ENCODE measurements at places on chromosomes 16 and 17.

DNA sequence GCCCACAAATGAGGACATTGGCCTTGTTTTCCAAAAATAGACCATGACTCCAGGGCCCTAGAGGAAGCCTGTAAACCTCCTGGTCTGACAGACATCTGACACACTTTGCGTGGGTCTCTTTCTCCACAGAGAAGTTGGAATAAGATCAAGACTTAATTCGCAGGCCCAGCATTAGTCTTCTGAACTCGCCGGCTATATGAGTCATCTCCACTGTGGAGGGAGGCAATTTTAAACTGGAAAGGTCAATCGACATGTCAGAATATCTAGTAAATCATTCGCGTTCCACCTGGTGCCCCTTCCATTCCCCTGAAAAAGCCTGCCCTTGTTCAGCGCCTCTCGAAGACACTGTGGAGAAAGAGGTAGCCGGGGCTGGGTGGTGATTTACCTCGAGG is 140.1 kb downstream of the CLEC16A start:
- no peak for DNase-seq

- DNase-seq, result no peak
Measured at GRCh38 chr16:62038225-62038624, 2.0 kb upstream of the CDH8 start.

GRCh38 chr16:19085679-19086200 is 18.3 kb downstream of the COQ7 start:
- DNase-seq, result peak; percentile 85

DNA sequence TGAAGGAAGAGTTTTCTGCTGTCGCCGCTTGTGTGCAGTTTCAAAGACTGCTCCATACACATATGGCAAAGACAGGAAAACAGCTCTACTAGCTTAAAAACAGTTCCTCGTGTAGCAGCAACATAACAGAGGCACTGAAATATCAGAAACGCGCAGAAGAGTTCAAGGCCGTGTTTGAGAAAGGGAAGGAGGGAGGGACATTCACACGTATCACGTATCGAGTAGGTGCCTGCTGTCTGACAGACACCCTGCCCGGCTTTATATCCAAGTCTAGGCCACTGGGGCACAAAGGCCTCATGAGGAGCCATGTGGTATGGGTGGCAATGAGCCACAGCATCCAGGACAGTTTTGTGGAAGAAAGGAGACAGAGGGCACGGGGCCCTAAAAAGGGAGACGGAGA is 50.3 kb downstream of the PLXDC1 start:
- no peak for DNase-seq

DNA sequence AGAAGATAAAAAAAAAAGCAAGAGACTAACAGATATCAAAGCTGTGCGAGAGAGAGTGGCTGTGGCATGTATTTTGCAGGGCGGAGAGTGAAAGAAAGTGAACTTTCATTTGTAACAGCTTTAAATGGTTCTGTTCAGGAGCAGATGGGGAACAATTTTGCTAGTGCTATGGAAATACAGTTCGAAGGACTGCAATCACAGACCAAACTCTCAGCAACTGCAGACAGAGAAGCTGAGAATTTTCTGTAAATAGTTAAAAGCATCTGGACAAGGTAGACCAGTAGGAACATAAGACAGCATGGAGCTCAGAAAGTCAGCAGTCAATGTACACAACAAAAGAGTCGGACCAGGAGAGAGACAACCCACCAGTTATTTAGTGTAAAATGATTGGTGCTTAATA is 62.3 kb downstream of the TBX4 start:
- DNase-seq, result no peak

DNA sequence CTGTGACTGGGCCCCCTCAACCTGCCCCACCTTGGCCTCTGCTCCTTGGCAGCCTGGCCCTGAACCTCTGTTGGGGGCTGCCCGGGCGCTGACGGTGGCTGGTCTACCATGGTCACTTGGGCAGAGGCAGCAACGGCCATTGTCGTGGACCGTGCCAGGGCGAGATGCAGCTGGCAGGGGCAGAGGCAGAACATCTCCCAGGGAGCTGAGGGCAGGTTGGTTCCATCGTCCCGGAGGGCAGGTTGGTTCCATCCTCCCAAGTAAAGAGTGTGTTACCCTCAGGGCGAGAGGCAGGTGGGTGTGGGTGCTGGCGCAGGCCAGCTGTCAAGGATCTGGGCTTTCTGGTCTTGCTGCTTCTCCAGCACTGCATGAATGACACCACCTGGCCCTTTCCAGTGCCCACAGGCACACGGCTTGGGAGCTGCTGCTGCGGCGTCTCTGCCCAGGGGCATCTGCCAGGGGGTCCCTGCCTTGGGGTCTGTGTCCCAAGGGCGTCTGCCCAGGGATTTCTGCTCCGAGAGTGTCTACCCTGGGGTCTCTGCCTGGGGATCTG is 12.0 kb downstream of the ACSF3 start:
- no peak for DNase-seq

DNA sequence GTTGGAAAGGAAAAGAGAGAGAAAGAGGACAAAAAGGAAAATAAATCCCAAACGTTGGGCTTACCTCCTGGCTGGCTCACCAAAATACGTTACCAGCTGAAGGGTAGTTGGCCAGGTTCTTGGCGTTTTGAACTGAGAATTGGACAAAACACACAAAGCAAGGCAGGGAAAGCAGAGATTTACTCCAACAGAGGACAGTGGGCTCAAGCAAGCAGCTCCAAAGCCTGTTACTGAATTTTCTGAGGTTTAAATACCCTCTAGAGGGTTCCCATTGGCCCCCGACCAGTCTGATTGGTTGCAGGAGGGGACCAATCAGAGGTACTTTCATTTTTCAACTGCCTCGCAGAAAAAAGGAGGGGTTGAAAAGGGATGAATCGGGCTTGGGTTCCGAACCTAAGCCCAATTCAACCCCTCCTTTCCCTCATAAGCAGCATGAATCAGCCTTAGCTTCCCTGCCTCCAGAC is 55.6 kb upstream of the ALOX12 start:
- DNase-seq, result no peak

- DNase-seq, result no peak
Measured at GRCh38 chr16:5228369-5228768, 130.8 kb upstream of the EEF2KMT start.

DNA sequence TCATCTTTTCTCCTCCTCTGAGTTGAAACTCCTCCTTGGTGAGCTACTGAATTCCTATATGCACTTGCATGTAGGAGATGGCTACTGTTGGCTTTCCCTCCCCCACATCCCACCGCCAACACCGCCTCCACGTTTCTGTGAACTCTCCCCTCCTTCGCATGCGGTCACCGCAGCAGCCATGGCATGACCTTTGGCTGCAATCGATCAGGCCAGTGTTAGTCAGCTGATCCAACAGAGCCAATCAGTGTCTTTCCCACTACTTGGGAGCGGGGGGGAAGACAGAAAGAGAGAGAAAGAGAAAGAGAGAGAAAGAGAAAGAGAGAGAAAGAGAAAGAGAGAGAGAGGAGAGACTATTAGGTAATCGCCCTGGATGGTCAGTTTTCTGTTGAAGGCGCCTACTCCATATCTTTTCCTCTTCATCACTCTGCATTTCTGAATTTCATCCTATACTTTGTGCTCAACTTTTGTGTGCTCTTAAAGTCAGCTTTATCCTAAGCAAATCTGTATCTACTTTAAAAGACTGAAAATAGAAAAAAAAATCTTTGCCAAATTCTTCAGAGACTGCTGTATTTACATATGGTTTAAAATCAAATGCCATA is 22.7 kb downstream of the ASGR1 start:
- DNase-seq, result no peak

DNA sequence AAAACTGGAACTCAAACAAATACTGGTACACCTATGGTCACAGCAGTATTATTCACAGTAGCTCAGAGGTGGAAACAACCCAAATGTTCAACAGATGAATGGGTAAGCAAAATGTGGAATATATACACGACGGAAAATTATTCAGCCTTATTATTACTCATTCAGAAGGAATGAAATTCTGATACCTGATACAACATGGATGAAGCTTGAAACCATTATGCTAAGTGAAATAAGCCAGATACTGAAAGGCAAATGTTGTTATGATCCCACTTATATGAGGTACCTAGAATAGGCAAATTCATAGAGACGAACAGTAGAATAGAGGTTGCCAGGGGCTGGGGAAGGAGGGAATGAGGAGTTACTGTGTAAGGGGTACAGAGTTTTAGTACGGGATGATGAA is 27.1 kb upstream of the MYLK3 start:
- DNase-seq, result no peak

DNA sequence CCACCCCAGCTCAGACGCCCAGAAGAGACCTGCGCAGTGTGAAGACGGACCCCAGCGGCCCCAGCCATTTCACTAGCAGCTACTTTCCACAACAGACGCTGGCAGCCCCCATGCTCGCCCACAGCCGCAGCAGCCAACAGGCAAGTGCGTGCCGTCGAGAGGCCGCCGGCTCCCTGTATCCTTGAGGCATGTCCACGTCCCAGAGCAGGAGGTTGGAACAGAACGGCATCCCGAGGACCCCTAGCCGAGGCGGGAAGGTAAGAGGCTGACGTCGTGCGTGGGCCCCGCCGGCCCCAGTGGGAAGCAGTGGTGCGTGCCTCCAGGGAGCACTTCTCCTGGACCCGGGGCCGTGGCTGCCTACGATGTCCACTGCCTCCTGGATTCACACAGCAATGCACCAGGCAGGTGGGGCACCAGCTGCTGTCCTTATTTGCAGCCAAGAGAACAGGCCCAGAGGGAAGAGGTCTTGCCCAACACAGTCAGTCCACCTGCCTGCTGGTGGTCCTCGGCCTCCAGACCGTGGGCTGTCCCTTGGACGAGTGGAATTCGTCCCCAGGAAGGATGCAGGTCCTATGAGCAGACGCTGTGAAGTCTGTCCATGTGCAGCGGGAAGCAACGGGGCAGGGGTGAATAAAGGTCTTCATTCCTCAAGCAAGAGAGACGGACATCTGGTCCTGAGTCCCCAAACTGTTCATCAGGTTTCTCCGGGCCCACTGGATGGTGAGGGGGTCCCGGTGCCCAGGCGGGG is 38.5 kb downstream of the SLC7A5 start:
- no peak for DNase-seq
